ENCODE measurements at places on chromosomes 3 and 15. TPM values are rescaled to one million over a fixed set of nuclear protein-coding genes. Genes with fewer than 3 reads are reported as not detected.

EXD1 gene
- total RNA-seq = not detected

MKRN3 gene
- 3.4 TPM for total RNA-seq

HTD2 gene
- total RNA-seq = 0.53 TPM

ALDH1A3 gene
- 10.9 TPM for total RNA-seq

ECE2 gene
- total RNA-seq = not detected

PP2D1 gene
- not detected for total RNA-seq

SI gene
- not detected for total RNA-seq

PARP9 gene
- total RNA-seq = 8.1 TPM

SERPINI2 gene
- total RNA-seq = not detected

PLEKHO2 gene
- 41.4 TPM for total RNA-seq

ALPK3 gene
- total RNA-seq = 38.0 TPM

LTF gene
- total RNA-seq = 1.4 TPM

GOLGA6A gene
- total RNA-seq = not detected

PFKFB4 gene
- total RNA-seq = 3.7 TPM

TLR9 gene
- not detected for total RNA-seq

ZMYND10 gene
- total RNA-seq = not detected

HYAL3 gene
- not detected for total RNA-seq

KNG1 gene
- not detected for total RNA-seq

SEC62 gene
- total RNA-seq = 20.5 TPM

CEP152 gene
- 1.1 TPM for total RNA-seq

CHRM5 gene
- total RNA-seq = not detected

GOLGA6D gene
- total RNA-seq = not detected

FAM3D gene
- not detected for total RNA-seq

CLSTN2 gene
- 65.8 TPM for total RNA-seq

BFSP2 gene
- not detected for total RNA-seq

ROPN1B gene
- not detected for total RNA-seq

GRK7 gene
- total RNA-seq = not detected

RLBP1 gene
- not detected for total RNA-seq

SNX4 gene
- 20.8 TPM for total RNA-seq

TP63 gene
- total RNA-seq = not detected

TMEM89 gene
- total RNA-seq = not detected

C15orf62 gene
- not detected for total RNA-seq

CLRN1 gene
- total RNA-seq = not detected

ARPC4 gene
- total RNA-seq = 160 TPM

TNK2 gene
- 164 TPM for total RNA-seq

GPR176 gene
- 99.1 TPM for total RNA-seq

KLHL24 gene
- 26.6 TPM for total RNA-seq

ZNF662 gene
- 7.7 TPM for total RNA-seq

CCDC9B gene
- 55.8 TPM for total RNA-seq

CHAC1 gene
- total RNA-seq = 28.5 TPM

MAP2K1 gene
- total RNA-seq = 21.2 TPM

STRIT1 gene
- total RNA-seq = not detected

CCR4 gene
- total RNA-seq = 3.1 TPM

CD96 gene
- total RNA-seq = 0.32 TPM

CRABP1 gene
- total RNA-seq = not detected

KLHL40 gene
- total RNA-seq = not detected

EMC7 gene
- total RNA-seq = 51.0 TPM

SEMA7A gene
- total RNA-seq = 5.5 TPM

CPEB1 gene
- 2.4 TPM for total RNA-seq

SLC51A gene
- total RNA-seq = not detected

All from ascending aorta (tissue), 2 donors.